Stimulated activated CD4-positive, alpha-beta T cell treated with anti-CD3 and anti-CD28 coated beads, Interleukin-1b, Interleukin-23, amount 100 ng/mL, for 1 hour (primary cell): ENCODE measurements at places on chromosomes 7 and 10.

DNA sequence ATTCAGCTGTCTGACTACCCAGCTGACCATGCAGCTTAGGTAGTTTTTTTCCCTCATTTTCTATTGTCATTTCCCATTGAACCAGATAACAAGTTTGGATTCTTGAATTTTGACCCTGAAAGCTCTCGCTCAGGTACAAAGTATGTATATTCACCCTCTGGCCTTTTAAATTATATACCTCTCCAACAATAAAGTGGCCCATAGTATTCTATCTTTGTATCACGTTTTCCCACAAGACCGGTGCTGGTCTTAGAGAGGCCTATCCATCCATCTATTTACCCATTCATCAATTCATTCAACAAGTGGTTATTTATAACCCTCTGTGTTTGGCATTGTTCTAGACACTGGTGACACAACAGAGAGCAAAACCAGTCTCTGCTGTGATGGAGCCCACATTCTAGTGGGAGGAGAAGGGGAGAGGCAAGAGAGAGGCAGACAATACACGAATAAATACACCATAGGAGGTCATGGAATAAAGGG is 35.2 kb upstream of the NPSR1 start:
- DNase-seq: no peak

DNA sequence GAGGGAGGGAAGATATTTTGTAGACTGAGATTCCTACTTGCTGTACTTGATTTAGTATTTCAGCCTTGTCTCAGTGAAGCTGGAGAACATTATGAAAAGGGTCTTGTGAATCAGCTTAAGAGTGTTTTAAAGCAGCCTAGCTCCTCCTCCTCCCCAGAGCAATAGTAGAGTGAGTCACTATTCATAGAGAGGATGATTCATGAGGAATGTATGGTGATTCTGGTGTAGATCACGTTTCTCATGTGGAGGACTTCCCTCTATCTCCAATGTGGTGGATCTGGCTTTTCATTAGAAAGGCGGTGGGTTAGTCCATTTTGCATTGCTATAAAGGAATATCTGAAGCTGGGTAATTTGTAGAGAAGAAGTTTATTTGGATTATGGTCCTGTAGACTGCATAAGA is 340.1 kb upstream of the CHRM2 start:
- no peak for DNase-seq

DNA sequence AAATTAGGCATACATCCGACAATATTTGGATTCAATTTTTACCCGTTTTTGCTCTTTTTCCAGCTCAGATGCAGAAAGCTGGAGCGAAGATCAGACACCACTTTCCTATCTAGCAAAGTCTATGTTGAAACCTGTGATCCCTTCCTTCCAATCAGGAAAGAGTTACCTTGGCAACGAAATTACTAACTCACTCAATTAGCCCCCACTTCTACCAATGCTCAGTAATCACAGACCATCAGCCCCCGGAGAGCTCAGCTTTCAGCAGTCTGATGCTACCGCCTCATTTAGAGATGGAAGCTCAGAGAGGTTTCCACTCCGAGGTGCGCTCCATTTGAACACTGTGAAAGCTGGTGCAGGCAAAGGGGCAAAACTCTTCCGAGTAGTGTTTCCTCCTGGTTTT is 6.7 kb downstream of the FRAT1 start:
- DNase-seq: no peak

- DNase-seq: no peak
Observed at GRCh38 chr7:73933091-73933490, 72.1 kb downstream of the TMEM270 start.

GRCh38 chr7:1251796-1252539 is 19.3 kb downstream of the UNCX start:
- no peak for DNase-seq

GRCh38 chr7:116998567-116999175 is 45.4 kb downstream of the ST7 start:
- DNase-seq: no peak

DNA sequence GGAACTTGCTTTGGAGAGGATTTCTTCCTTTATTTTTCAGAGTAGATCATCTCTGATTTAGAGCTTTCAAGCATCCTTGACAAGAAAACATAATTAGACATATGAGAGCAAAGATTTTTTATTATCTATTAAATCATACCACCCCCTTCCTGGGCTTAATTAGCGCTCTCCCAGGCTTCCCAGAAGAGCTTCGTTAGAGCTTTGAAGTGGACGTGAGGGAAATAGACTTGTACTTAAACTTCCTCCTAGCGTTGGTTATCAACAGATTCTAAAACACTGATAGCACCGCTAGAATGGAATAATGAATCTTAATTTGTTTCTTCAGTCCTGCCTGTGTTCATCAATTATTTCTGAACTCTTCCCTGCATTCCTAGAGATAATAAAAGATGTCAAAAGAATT is 173.9 kb upstream of the STK17A start:
- no peak for DNase-seq

DNA sequence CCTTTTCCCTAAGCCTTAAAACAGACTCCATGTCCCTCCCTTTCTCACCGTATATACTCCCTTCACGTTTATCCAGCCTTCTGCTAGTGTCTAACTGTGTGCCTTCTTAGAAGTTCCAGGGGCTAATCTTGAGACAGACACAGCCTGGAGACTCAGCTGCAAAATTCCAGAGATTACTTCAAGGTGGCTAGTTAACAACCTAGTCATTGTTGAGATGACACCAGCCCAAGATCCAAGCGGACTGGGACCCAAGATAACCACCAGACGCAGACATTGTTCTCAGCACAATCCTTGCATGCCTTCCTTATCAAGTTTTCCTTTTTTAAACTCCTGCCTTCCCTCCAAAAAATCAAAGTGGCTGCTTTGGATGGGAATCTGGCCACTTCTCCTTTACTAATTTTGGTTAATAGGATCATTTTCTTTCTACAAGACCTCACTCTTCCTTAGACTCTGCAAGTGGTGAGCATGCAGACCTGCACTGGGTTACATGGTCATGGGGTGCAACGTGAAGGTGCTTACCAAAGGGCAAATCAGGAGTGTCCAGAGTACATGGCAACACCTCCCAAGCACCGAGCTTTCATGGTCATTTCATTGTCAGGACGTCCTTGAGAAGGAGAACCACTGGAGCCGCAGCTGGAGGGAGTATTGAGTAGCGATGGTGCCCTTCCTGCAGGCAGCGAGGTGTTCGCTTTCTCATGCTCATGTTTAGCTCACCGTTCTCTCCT is 69.7 kb downstream of the ANLN start:
- DNase-seq: no peak

DNA sequence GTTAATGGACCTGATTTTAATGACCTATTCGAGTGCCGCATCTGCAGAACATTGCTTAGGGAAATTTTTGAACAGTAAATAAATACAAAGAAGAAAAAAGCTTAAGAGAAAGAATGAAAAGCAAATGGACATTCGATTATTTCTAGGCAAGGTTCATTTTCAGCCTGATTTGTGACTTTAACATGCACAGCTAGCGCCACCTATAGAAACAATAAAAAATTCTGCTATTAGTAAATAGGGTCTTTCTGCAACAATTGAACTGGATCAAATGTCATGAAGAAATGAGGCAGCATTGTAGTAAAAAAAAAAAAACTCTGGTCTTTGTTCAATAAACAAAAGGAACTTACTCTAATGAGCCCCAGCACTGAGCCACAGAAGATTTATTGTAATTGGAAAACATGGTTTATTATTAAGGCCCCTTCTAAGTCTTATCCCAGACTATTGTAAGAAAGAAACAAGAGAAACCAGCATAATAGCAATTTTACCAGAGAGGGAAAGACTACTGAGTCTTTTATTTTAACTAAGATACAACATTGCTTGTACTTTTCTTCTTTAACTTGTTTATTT is 41.4 kb upstream of the GHITM start:
- DNase-seq: no peak

- DNase-seq: no peak
Observed at GRCh38 chr7:11517853-11518252, 314.1 kb downstream of the THSD7A start.

- DNase-seq: no peak
Observed at GRCh38 chr7:130273933-130274255, 7.2 kb downstream of the CPA2 start.

GRCh38 chr7:42338231-42338915 is 101.4 kb upstream of the GLI3 start:
- DNase-seq: no peak

GRCh38 chr7:2106924-2107323 is 125.8 kb downstream of the MAD1L1 start:
- DNase-seq: no peak

DNA sequence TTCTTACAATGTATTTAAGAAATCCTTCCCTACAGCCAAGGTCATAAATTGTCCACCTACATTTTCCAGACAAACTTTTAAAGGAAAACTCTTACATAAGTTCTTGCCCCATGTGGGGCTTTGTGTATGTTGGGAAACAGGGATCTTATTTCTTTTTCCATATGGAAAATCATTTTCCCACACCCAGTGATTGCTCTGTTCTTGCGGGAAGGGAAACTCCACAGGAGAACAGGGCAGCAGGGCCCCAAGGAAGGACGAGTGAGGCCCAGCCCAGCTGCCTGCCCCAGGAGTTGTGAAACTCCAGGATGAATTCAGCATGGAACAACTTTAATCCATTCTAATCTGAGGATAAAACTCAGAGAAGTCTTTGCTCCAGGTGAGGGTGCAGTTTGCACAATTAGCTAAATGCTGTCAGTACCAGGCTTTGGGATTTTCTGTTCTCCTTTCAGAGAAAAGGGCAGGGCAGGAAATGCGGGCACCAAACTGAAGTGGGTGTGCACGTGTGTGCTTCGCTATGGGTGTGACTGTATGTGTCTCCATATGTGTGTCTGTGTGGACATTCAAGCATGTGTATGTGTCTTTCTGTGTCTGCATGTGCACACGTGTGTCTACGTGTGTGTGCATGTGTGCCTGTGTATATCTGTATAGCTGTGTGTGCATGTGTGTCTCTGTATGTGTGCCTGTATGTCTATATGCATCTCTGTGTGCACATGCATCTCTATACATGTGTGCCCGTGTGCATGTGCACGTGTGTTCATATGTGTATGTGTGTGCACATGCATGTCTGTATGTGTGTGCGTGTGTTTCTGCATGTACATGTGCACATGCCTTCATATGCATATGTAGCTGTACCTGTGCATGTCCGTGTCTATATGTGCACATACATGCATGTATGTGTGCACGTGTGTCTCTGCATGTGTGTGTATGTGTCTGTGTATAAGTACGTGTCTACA is 102.0 kb upstream of the FAM20C start:
- DNase-seq: no peak

GRCh38 chr10:47361293-47361692 is 13.1 kb downstream of the RBP3 start:
- DNase-seq: no peak

DNA sequence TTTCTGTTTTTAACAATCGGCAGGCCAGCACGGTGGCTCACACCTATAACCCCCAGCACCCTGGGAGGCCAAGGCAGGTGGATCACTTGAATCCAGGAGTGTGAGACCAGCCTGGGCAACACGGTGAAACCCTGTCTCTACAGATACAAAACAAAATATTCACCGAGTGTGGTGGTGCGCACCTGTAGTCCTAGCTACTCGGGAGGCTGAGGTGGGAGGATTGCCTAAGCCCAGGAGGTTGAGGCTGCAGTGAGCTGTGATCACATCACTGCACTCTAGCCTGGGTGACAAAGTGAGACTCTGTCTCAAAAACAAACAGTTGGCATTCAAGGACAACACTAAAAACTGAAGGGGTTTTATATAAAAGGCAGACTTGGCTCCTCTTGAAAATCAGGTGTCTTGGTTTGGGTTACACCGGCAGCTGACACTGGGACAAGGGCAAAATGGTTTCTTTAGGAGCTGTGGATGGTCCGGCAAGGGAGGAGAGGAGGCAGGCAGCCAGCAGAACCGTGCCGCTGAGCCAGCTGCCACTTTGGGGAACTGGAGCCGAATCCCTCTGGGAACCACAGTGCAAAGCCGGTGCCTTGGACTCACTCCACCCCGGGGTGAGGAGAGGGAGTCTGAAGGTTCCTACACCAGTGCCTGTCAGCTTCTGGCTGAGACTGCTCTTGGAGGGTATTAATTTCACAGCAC is 52.6 kb downstream of the CHST3 start:
- no peak for DNase-seq

GRCh38 chr7:104795086-104795485 is 218.9 kb upstream of the KMT2E start:
- no peak for DNase-seq

DNA sequence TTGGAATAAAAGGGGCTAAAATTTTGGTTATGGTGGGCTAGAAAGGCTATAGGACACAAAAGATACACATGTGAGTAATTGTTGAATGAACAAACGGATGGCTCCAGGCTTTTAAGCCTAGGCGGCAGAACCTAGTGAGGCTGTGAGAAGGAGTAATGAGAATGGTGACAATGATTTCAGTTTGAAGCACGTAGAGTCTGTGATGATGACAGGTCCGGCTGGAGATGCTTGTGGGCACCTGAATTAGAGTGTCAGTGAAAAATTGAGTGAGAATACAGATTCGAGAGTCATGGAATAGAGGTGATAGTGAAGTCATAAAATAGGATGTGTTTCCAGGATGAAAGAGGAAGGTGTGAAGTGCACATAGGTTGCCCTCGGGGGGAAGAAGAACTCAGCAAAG is 170.6 kb downstream of the TMEM178B start:
- no peak for DNase-seq

- no peak for DNase-seq
Observed at GRCh38 chr7:141550386-141551093, 670 bp upstream of the AGK start.

- DNase-seq: no peak
Observed at GRCh38 chr10:132335189-132336063, 3.4 kb downstream of the LRRC27 start.

GRCh38 chr7:20927976-20928375 is 141.3 kb upstream of the SP8 start:
- no peak for DNase-seq

- no peak for DNase-seq
Observed at GRCh38 chr7:47441796-47442604, 139.9 kb downstream of the TNS3 start.

DNA sequence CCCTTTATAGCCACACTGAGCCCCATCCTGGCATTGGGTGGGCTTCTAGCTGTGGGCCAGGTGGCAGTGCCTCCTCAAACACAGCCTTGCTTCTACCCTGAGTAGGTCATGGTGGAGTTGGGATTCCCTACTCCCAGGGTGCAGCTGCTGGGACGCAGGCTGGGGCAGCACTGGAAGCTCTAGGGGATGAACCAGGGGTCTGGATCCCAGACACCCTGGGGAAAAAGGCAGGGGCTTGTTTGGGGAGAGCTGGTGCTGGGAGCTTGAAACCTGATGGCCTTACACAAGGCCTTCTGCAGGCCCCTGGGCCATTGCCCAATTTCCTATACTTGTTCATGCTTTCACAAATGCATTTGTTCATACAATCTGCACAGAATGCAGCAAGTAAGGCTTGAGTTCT is 103.7 kb upstream of the CTBP2 start:
- DNase-seq: no peak

DNA sequence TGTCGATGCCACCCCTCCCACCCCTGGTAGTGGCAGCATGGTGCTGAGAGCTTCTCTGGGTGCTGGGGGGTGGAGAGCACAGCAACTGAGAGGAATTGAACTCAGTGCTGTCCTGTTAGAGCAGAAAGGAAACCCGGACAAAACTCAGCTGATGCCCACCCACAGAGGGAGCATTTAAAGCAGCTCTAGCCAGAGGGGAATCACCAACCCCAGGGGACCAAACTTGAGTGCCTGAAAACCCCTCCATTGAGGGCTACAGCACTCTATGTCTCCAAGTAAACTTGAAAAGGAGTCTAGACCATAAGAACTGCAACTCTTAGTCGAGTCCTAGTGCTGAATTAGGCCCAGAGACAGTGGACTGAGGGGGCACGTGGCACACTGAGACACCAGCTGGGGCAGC is 16.8 kb upstream of the FOXI2 start:
- no peak for DNase-seq
